ENCODE measurements at places on chromosomes 7 and 10.

DNA sequence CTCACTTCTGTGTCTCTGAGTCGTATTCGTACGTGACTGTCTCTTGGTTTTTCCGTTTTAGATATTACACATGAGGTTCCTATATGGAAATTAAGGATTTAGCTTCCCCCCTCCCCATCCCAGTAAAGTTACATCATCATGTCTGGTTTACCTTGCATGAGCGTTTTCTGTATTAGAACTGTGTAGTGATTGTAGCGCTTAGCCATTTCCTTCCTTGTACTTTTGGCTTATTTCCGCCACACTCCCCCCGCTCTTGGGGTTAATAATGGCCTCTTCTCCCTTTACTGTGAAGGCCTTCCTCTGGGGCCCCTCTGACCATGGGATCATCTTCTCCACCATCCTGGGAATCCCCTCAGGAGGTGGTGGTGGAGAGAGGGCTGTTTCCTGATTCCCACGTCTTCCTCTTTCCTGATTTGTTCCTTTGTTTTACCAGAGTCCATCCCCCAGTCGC, 27.2 kb upstream of the AP5Z1 start:
- DNase-seq: no peak

- no peak for DNase-seq
Measured at GRCh38 chr10:132687181-132687892, 98.6 kb downstream of the NKX6-2 start.

DNA sequence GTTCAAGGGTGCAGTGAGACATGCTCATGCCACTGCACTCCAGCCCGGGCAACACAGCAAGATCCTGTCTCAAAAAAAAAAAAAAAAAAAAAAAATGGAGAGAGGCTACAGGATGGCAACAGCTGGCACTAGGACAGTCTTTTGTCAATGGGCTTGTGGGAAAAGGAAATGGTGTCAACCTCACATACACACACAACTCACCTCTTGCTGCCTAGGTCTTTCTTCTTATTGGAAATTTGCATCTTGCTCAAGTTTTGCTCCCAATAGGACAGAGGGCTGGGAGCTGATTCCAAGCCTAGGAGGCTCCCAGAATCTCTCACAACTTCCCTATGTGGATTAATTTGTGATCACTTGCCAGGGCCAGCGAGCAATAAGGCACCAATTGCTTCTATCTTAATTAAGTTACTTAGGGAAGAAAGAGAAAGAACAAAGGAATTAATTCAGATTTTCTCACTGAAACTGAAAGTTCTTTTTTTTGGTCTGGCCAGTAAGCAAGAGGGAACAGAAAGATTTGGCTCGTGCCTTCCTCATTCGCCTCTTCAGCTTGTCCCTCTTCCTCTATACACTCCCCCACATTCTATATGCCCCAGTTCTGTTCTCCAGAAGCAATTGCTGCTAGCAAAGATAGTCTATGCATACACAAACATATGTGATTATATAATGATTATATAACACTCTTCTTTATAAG, 33.8 kb downstream of the MAP3K8 start:
- no peak for DNase-seq

- DNase-seq: no peak
Measured at GRCh38 chr7:49243521-49243920, 319.2 kb downstream of the CDC14C start.

DNA sequence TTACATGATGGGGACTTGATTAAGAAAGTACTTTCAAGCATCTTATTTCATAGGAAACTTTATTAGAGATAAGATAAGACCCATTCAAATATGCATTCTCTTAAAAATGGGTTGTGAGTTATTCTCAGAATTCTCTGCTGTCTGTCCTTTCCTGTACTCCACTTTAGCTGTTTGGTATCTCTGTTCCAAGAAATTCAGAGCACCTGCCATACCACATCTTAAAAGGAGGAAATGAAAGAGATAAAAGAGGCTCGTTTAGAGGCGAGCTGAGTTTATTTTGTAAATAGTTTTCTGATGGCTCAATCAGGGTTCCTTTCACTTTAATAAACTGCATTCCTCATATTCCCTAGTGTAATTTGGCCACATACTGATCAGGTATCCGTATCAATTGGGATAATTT, 87.2 kb downstream of the MDFIC start:
- peak; percentile 74 for DNase-seq

DNA sequence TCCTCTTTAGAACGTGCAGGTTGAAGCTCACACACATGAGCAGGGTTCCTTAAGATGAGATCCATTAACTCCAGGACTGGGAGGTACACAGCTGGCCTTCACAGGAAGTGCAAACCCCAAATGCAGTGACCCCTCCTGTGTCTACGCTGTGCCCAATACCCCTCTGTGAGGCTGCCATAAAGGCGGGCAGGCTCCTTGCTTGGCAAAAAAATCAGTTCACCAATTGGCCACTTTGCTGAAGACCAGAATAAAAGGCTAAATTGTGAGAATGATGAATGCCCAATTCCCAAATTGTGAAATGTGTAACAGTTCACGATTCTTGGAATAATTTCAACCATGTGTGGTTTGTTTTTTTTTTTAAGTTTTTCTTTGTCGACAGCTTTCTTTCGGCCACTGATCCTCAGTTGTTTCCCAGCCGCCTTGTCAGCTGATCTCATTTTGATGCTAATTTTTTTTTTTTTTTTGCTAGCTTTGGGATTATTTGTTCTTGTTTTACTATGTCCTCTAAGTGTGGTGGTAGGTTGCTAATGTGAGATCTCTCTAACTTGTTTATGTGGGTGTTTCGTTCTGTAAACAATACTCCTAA, 101.9 kb upstream of the PRSS58 start:
- no peak for DNase-seq

GRCh38 chr7:91379236-91379635, 115.0 kb downstream of the FZD1 start:
- DNase-seq: no peak

- no peak for DNase-seq
Measured at GRCh38 chr7:29375641-29376562, 181.3 kb downstream of the CHN2 start.

- DNase-seq: no peak
Measured at GRCh38 chr10:85851325-85851724, 515.3 kb downstream of the GRID1 start.

DNA sequence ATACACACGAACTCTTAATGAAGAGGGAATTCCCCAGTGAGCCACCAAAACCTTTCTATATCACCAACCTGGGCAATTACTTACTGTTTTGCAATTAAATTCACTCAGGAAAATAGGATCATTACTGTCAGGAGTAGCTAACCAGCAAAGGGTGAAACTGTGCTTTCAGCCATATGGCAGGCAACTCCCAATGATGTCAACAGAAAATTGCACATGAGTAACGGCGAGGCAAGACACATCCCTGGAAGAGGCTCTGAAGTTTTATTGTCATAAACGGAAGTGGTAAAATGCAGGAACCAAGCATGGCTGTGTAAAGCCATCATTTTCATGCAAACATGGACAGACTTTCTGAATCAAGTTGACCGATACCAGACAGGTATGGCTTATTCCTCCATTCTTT, 548.9 kb upstream of the AUTS2 start:
- no peak for DNase-seq

- DNase-seq: no peak
Measured at GRCh38 chr7:140726281-140726680, 29.8 kb downstream of the NDUFB2 start.

GRCh38 chr10:15300145-15300544, 70.9 kb downstream of the FAM171A1 start:
- no peak for DNase-seq

DNA sequence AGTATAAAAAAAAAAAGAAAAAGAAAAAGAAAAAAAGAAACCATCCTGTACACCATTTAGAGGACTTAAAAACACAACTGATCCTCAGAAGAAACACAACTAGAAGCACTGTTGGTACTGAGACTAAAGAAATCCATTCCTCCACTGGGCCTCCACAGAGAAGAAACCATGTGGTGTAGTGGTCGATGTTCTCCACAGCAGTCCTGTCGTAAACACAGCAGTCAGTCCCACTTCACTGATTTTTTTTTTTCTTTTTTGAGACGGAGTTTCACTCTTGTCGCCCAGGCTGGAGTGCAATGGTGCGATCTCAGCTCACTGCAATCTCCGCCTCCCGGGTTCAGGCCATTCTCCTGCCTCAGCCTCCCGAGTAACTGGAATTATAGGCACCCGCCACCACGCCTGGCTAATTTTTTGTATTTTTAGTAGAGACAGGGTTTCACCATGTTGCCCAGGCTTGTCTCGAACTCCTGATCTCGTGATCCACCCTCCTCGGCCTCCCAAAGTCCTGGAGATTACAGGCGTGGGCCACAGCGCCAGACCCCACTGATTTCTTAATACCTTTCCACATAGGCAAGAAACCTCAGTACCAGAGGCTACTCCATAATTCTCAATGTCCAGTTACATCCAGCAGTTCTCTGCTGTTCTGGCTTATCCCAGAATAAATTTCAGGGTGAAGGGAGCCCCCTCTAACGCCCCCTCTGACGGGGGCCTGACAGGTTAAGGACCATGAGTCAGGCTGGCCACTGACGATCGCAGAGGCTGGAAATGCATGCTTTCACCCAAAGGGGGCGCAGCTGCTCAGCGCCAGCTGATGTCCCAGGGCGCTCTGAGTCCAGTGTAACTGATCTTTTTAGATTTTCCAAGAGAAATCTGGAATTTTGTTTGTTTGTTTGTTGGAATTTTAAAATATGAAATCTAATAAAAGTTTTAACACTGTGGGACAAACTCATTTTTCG, 24.8 kb upstream of the FFAR4 start:
- DNase-seq: no peak

DNA sequence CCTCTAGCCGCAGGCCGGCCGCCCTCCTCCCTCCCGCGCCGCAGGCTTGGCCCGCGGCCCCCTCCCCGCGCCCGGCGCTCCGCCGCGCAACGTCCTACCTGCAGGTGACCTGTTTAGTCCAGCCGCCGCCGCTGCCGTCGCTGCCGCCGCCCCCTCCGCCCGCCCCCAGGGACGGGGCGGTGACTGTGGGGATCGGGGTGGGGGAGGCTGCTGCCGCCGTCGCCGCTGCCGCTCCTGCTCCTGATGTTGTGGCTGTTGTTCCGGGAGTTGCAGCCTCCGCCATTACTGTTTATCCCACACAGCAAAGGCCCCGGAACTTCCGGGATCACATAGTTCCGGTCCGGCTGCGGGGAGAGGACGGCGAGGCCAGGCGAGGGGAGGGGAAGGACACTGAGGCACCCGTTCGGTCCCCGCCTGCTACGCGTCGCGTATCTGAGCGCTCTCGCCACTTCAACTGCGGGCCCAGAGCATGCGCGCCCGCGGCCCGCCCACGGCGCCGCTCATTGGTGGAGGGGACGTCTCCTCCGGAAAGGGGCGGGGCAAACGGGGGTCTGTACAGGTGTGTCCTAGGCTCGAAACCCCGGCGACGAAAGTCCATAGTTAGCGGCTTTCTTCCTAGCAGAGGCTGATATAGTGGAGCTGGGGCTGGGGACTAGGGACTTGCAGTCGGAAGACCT, at the start of gene MKRN1:
TSS of gene MKRN1 (minus strand) at position 444 of the 677 bp plus-strand sequence. CDS start at position 283, 161 bp downstream.
- peak; percentile 93 for DNase-seq

DNA sequence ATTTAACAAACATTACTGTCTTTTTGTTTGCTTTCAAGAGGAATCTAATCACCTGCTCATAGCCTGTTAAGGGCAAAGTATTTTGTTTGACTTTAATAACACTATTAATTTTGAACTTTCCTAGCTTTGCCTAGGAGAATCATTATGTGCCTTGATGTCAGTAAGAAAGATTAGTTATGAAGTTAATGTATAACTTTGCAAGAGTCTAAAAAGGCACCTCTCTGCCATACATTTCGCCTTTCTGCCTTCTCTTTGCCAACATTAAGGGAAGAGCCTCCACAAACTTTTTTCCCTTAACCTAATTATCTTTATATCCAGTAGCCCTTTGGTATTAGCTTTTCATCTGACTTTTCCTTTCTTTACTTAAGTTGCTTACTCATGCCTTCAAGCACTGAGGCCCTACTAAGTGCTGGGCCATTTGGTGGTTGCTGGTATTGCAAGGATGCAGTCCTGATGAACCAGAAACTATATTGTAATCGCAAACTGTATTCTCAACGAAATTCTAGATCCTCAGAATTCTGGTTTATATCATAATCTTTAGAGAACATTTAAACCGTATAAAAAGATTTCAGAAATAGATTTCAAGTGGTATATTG, 108.5 kb downstream of the SND1 start:
- no peak for DNase-seq

GRCh38 chr10:126504761-126505112, 116.5 kb upstream of the ADAM12 start:
- DNase-seq: no peak

GRCh38 chr7:25391961-25392587, 163.8 kb upstream of the NPVF start:
- no peak for DNase-seq

GRCh38 chr7:124462249-124462648, 303.3 kb downstream of the GPR37 start:
- no peak for DNase-seq

DNA sequence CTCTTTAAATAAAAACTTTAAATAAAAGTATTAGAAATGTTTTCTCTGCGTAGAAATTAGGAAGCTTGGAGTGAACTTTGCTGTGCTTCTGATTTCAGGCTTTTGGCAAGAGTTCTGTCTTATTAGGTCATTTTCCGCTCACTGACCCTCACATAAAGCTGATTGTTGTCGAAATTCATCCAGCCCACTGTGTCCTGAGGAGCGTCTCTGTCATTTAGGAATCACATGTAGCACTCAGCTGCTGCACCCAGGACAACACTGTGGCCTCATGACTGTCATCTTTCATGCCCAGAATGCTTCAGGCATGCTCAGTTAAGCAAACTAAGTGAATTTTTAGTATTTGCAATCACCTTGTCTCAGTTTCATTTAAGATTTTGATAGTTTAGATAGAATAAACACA, 57.8 kb upstream of the MSRB2 start:
- DNase-seq: no peak

- DNase-seq: no peak
Measured at GRCh38 chr10:32415361-32415760, 30.6 kb upstream of the CCDC7 start.

GRCh38 chr10:14403881-14404623, 73.3 kb upstream of the FRMD4A start:
- no peak for DNase-seq
